ENCODE measurements at places on chromosomes 4 and X.

DNA sequence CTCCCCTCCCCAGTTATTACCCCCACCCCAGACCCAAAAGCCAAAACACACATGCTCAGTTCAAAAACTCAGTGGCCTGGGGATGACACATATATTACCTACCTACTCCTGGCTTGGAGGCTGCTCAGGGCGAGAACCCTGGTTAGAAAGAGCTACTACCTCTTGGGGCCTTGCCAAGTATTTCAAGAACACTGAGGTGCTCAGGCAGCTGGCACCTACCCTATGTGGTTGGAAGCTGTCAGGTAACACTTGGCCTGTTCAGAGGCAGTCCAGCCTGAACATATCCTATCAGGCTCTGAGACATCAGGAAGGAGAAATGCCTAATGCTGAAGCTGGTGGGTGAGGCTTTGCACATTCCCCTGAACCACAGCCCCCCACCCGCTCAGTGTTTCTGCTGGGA lies 4.9 kb downstream of the BCAP31 start:
- no peak for DNase-seq

DNA sequence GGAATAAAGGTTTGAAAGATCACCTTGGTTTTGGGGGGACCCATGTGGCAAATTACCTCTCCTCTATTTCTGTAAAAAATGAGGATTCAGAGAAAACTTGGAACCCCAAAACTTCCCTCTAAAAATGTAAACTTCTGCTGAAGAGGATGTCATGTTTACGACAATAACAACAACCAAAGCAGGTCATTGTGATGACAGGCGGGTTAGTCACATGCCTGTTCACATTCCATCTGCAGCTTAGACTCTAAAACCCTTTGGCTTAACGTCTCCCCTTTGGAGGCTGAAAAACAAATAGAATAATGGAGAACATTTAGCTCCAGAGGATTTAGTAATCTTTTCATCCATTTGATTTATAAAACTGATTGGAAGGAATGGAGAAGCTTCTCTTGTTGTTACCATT lies 75.0 kb upstream of the FAM9C start:
- DNase-seq: no peak

- DNase-seq: no peak
These were observed 39.7 kb downstream of the VEGFC start for GRCh38 chr4:176753049-176753448.

DNA sequence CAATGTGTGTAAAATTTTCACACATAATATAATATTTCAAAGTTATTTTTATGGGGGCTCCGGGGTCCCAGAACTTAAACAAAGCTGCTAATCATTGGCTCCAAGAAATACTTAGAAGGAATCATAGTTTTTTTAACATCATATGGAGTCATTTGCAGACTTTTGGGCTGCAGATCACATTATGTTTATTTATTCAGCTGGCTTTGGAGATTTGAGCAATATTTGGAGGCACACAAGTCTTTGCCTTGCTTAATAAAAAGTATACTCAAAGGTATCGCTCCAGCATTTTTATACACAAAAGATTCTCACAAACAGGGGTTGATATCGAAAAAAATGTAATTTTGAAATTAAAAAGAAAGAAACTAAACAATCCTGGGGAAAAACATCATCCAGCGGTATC lies 382.5 kb upstream of the TENM3 start:
- DNase-seq: no peak

GRCh38 chr4:113978561-113979147 lies 793 bp downstream of the ARSJ start:
- DNase-seq: no peak

DNA sequence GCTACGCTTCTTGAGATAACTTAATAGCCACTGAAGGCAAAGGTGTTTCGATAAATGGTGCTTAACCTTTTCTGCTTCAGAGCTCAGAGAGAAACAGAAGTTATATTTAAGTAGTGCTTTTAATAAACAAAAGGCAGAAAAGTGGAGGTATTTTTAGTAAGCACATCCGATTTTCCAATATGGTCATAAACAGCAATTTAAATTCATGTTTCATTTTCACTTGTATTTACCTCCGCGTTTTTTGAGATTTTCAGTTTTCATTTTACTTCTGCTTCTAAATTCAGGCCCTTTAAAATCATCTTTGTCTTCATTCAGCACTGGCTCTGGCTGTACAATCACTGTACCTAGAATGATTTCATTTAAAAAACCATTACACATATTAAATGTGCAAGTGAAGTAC lies 92.4 kb downstream of the ATRX start:
- DNase-seq: no peak

GRCh38 chr4:2511645-2512131 lies 24.8 kb upstream of the FAM193A start:
- DNase-seq: no peak

DNA sequence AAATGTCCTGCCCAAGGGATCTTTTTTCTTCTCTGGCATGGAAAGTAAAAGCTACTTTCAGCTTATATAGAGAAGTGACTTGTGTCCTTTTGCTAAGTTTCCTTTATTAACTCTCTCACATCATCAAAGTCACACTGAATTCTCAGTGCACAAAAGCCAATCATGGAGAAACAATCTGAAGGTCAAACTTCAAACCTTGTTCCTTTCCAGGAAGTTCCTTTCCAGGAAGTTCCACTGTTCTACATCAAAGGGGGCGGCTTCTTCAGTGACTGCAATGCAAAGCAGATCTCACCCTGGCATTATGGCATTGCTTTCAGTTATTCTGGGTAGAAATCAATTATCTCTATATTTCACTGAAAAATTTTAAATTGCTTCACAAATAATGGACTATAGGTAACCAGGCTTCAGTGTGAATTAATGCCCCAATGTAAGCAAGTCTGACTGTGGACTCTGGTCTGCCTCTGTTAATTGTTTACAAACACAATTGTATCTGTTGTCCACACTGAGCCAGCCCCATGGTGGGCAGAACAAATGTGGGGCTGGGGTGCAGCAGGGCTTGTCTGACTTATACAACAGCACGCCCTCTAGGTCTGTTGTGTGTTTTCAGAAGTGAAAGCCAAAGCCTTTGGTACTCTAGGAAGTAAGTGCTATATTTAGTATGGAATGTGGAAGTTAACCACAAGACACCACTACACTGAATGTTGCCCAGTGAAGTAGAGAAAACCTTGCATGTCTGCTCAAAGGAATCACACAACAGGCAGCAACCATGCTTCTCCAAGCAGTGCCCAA lies 98.8 kb downstream of the CDS1 start:
- no peak for DNase-seq

GRCh38 chr4:154807042-154807630 lies 26.1 kb downstream of the RBM46 start:
- DNase-seq: peak; percentile 86

DNA sequence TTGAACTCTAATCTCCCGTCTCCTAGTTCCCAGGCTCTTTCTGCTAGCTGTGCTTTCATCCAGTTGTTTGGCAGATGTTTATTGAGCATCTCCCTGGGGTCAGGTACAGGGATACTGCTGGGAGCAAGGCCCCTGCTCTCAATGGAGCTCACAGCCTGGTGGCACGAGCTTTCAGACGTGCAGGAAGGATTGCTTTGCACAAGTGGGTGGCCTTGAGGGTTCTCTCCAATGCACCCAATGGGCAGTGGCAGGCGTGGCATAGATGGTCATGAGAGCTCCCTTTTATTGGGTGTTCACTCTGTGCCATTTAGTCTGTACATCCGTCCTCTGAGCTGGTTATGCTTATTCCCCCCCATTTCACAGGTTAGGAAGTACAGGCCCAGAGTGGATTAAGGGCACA lies 235.2 kb downstream of the EVC2 start:
- DNase-seq: peak; percentile 25

- DNase-seq: no peak
These were observed 16.7 kb downstream of the EDA2R start for GRCh38 chrX:66622209-66622608.

DNA sequence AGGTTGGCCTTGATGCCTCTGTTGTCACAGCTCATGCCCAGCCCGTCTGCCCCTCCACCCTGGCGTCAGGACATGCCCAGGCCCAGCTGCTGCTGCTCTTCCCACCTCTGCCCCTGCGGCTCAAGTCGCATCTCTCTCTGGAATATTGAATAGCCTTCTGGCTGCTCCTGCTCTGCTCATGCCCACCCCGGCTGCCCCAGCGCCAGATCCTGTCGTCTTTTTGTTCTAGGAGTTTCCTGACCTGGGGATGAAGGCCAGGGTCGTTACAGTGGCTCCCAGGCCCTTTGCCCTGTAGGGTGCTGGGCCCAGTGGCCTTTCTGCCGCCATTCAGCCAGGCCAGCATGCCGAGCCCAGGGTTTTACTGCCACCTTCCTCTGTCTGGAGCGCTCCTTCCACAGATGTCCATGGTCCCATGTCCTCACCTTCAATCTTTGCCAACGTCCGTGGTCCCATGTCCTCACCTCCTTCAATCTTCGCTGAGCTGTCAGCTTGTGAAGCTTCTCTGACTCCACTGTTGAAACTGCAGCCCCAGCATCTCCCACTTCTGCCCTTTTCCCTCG lies 9.7 kb downstream of the MAEA start:
- DNase-seq: no peak

DNA sequence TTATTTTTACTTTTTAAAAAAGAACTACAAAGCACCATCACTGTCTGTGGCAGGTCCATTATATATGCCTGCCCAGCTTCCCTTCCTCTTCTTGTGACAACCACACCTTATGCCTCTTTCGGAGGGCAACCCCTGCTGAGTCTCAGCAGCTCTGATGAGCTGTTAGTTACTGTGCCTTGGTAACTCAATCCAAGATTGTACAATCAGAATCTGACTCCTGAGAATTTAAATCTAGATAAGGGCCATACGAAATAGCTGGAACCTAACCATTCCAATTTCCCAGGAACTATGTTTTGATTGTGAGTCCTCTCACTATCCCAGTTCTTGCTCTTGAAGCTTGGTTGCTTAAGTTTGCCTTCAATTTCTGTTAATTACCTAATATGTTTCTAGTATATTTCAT lies 61.9 kb downstream of the ADAMTS3 start:
- DNase-seq: no peak

- no peak for DNase-seq
These were observed 326.3 kb downstream of the RAPGEF2 start for GRCh38 chr4:159428975-159429692.

Data from Karpas-422 (cell line).